ENCODE measurements at places on chromosomes 2 and 18.

GRCh38 chr2:106062627-106063026 lies 131.5 kb downstream of the UXS1 start:
- no peak for DNase-seq

GRCh38 chr2:105515581-105516415 lies 116.9 kb upstream of the FHL2 start:
- DNase-seq: no peak

DNA sequence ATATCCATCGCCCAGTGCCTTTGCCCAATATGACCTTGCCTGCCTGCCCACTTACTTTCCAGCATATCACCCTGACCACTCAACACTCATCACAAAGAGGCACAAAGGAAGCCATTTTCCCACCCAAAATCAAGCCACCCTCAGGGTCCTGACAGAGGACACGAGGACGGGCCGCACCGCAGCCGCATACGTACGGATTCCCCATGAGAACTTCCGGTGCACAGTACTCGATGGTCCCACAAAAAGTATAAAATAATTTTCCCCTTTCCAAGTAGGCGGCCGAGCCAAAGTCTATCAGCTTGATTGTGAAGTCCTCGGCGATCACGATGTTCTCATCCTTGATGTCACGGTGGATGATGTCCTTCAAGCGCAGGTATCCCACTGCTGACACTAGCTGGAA lies 10.0 kb upstream of the MTERF4 start:
- no peak for DNase-seq

DNA sequence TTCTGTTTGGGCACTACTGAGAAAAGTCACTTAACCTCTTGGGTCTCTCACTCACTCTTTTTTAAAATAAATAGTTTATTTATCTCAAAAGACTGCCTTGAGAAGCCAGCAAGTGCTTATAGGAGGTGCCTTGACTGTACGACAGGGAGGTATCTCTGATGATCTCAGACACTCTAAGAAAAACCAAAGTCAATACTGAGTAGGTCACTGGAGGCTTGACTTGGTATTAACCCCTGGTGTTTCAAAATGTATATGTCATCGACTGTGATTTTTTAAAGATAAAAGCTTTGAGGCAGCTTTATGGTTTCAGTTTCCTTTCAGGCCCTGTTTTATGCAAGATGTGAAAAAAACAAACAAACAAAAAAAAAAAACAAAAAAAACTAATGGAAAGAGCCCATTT lies 33.7 kb downstream of the MREG start:
- peak; percentile 62 for DNase-seq

GRCh38 chr2:10089565-10090190 lies 9.5 kb upstream of the CYS1 start:
- DNase-seq: no peak

- DNase-seq: no peak
Measured at GRCh38 chr2:64067326-64067725, 48.1 kb upstream of the VPS54 start.

GRCh38 chr2:23925702-23926289 lies 1.1 kb downstream of the ATAD2B start:
- no peak for DNase-seq

DNA sequence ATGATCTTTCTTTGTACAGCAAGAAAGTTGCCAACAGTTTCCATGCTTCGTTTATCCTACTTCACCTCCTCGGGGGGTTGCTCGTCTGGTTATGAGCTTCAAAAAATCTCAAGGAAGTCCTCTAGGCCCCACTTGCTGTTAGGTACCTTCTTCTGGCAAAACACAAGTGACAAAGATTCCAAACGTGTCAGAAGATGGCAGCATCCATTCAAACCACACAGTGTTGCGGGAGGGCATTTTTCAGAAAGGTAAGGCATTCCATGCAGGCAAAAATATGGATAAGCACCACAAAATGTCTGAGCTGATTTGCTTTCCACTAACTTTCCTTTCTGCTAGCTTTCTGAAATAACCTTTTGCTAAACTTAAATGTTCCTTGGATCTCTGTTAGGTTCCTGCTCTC lies 13.2 kb upstream of the OR6B3 start:
- DNase-seq: no peak

- no peak for DNase-seq
Measured at GRCh38 chr2:20190170-20190569, 34.8 kb downstream of the SDC1 start.

DNA sequence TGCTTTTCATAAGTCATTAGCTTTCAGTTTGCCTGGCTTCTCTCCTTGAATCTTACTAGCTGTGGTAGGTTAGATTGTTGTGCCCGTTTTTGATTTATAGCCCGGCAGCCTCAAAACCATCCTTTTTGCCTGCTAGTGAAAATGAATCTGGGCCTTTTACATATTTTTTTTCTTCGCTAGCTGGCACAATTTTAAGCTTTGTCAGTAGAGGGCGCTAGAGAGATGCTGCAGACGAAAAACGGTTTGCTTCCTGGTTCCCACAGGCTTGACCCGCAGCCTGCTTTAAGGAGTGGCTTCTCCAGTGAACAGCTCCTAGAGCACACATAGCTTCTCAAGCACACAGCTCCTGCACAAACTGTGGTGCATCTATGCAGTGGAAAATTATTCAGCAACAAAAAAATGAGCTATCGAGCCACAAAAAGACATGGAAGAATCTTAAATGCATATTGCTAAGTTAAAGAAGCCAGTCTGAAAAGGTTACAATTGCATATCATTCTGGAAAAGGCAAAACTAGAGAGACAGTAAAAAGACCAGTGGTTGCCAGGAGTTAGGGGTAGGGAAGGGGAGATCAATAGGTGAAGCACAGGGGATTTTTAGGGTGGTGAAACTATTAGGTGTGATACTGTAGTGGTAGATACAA lies 47.9 kb downstream of the E2F6 start:
- no peak for DNase-seq

DNA sequence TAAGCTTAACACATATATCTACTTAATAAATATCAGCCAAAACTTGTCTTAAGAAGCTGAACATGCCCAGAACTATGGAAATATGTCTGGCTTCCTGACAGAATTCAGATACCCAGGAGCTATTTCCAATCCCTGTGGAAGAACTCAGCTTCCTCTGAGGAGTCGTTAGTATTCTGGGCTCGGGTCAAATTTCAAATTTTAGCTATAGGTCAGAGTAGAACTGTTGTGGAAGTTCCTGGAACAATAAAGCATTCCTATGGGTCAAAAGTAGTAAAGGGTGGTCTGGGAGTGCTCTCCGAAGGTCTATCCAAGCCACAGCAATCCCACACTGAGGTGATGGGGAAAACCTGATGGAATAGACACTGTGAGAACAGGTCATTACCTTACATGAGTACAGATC lies 342.7 kb upstream of the CHST9 start:
- no peak for DNase-seq

GRCh38 chr18:76428396-76429261 lies 66.4 kb downstream of the ZNF516 start:
- DNase-seq: no peak

DNA sequence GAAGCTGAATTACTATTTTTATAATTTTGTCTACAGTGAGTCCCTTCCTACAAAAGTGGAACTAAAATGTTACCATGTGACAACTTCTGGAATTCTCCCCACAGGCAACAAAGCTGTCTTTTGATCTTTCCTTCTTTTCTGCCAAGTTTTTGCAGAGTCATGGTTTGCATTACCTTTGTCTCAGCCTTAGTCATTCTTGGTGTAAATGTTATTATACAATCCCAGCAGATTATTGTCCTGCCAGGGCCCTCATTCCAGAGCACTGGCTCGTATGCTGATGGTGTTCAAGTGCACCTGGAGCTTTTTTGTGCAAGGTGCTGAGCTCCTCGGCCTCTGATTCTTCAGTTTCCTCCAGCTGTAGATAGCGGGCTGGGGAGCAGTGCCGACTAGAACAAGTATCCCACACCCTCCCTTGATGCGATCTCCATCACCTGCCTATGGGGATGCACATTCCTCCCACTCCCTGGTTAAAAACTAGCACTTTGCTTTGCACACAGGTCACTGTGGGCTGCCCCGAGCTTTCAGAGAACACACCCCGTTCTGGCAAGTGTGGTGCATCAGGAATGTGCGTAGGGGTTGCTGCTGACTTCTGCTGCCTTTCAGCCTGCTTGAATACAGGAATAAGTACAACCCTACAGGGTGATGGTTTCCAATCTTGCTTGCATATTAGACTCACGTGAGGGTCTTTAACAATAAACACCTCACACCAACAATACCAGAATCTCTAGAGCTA lies 263.6 kb downstream of the RNF144A start:
- peak; percentile 8 for DNase-seq

DNA sequence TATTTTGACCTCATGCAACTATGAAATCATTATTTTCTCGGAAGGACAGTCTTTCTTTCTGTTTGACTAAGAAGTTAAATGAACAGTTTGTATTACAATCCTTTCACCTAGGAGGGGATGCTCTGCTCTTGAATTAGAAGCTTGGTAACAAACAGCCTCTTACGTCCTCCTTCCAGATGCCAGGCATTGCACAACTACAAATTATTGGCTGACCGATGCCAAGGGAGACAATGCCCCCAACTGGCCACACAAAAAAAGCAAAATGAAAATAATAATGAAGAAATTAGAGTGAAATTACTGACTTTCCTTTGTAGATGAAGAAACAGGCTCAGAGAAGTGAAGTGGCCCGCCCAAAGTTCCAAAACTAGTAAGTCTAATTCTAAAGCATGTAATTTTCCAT lies 177.9 kb downstream of the CYRIA start:
- DNase-seq: no peak

- DNase-seq: no peak
Measured at GRCh38 chr2:238513346-238513745, 86.6 kb downstream of the ASB1 start.

GRCh38 chr2:112273349-112273748 lies 2.0 kb upstream of the ZC3H6 start:
- no peak for DNase-seq

- no peak for DNase-seq
Measured at GRCh38 chr2:83224591-83225200, 1234.4 kb downstream of the SUCLG1 start.

GRCh38 chr2:23053601-23054000 lies 331.4 kb upstream of the KLHL29 start:
- no peak for DNase-seq

- DNase-seq: no peak
Measured at GRCh38 chr2:42897358-42897757, 105.0 kb upstream of the HAAO start.

DNA sequence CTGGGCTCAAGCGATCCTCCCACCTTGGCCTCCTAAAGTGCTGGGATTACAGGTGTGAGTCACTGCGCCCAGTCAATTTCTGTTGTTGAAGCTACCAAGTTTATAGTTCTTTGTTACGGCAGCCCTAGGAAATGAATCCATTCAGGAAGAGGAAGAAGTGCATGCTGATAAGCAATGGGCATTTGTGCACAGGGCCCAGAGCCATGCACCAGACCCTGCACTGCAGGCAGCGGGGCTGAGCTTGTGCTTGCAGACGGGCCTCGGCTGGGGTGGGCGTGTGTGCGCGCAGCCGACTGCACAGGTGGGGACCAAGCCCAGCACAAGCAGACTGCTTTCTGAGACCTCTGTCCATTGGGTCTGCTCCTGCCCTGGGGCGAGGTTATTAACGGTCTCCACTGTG lies 144.6 kb downstream of the CABLES1 start:
- no peak for DNase-seq

DNA sequence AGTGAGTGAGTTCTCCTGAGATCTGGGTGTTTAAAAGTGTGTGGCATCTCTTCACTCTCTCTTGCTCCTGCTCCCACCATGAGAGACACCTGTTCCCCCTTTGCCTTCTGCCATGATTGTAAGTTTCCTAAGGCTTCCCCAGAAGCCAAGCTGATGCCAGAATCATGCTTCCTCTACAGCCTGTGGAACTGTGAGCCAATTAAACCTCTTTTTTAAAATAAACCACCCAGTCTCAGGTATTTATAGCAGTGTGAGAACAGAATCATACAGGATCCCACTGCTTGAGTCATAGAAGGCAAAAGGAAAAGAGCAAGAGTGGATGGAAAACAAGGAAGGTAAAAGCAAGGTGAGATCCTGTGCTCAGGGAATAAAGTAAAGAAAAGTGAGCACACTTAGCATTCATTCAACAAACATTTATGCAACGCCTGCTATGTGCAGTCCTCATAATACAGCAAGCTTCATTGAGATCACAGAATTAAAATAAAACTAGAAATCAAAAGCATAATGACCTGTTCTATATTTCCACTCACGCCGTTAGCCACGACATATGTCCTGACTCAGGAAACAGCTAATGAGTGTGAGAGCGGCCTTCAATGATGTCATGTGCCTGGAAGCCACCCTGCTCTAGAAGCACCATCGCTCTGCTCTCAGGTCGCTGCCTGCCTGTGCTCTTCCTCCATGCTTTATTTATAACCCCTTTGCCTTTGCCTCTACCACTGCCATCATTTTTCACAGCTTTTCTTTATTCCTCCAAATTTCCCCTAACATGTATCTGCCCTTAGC lies 11.3 kb upstream of the COPS8 start:
- DNase-seq: no peak

GRCh38 chr2:184971546-184972068 lies 373.3 kb downstream of the ZNF804A start:
- no peak for DNase-seq

DNA sequence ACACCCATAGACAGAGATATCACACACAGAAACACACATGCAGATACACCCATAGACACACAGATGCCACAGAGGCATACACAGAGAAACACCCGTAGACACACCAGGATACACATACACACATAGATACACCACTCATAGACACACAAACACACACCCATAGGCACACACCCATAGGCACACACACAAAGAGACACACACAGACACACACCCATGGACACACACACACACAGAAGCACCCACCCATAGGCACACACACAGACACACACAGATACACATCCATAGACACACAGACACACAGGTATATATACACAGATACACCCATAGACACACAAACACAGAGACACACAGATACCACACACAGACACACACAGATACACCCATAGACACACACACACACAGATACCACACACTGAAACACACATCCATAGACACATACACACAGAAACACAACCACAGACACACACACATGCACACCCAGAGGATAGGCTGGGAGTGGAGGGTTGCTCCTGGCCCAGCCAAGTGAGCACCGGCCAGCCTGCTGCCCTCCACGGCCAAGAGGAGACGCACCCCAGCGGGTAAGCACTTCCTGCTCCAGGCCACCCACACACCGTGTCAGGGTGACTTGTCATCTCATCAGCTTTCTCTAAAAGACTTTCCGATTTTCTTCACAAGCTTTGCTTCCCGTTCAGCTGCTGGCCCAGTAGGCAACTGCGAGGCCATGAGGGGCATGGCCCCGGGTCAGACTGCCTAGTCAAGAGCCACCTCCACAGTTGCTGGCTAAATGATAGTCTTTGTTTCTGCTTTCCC lies 14.1 kb upstream of the CNNM3 start:
- no peak for DNase-seq

- DNase-seq: no peak
Measured at GRCh38 chr2:168583710-168584521, 127.8 kb downstream of the CERS6 start.

GRCh38 chr2:23548143-23548769 lies 163.3 kb downstream of the KLHL29 start:
- no peak for DNase-seq

All from Panc1 (cell line).